ENCODE measurements at places on chromosomes 5 and 9.

- no peak for DNase-seq
Measured at GRCh38 chr5:63240063-63240755, 661.6 kb downstream of the LRRC70 start.

- no peak for DNase-seq
Measured at GRCh38 chr5:89308606-89309040, 425.6 kb upstream of the MEF2C start.

DNA sequence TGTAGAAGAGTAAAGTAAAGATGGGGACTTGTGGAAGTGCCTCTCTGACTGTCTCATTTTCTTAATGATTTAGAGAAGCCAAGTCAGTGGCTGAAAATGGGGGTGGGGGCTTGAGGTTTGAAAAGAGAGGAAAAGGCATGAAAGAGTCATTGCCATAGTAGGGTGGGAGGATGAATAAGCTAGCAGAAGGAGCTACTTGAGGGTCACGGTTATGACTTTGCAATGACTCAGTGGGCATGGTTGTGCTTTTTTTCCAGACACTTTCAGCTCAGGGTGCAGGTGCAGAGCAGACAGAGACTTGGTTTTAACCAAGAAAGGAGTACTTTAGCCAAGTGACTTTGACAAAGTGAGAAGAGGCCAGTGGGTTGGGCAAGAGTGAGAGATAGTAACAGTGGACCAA, 117.8 kb downstream of the PTTG1 start:
- DNase-seq = no peak

DNA sequence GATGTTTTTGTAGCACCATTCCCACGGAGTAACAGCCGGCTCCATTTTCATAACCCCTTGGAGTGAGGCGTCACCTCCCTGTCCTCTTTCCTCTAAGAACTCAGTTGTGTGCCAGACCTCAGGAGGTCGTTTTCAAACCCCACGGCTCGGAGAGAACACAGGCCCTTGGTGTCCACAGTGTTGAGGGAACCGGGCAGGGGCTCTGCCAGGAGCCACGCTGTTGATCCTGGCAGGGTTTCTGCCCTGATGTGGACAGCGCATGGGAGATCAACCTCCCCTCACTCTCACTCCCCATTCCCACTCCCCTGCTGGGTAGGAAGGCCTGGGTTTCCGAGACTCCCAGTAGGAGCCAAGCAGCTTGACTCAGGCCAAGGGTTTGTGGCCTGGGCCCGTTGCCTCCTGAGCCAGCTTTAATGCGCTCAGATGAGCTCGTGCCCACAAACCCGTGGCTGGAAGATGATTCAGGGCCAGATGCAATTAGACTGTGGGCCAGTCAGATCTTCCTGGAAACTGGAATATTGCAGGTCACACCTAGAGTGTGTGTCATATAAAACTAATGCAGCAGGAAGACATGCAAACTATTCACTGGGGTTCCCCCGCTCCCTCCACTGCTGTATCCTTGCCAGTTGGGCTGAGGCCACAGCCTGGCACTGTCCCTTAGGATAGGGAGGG, 133.4 kb downstream of the SLC12A2 start:
- peak; percentile 56 for DNase-seq

DNA sequence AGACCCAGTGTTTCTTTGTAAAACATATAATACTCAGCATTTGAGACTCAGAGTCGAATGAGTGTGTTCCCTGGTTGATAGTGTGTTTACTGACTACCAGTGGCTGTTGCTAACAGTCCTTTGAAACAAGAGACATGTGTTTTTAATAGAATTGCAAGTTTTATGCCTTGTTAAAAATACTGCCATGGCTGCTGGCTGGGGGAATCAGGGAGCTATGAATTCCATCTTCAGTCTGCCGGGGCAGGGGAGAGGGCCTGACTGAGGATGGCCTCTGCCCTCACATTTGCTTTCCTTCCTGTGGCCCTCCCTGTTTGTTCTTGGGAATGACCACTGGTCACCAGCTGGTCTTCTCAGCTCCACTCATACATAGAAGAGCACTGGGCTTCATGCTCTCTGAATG, 63.8 kb downstream of the PDZD2 start:
- no peak for DNase-seq

- no peak for DNase-seq
Measured at GRCh38 chr5:171386861-171387344, 746 bp upstream of the NPM1 start.
